ENCODE measurements at places on chromosomes 6 and 20. TPM values are rescaled to one million over a fixed set of nuclear protein-coding genes. Genes with fewer than 3 reads are reported as not detected.

The MAS1 gene
- total RNA-seq = under 0.01 TPM

The DYNLT2 gene
- total RNA-seq = 0.58 TPM

The CENPW gene
- total RNA-seq = 3.7 TPM

The PRSS35 gene
- total RNA-seq = 1.7 TPM
